Activated CD8-positive, alpha-beta T cell treated with anti-CD3 and anti-CD28 coated beads, Interleukin-2, amount 10 ng/mL, durations not matched to agents 7 days and 5 days (primary cell): ENCODE measurements at places on chromosomes 1 and 21. TPM values are rescaled to one million over a fixed set of nuclear protein-coding genes. Genes with fewer than 3 reads are reported as not detected.
A peak's percentile ranks its signal among the peaks of the same experiment; 100 is the strongest.

DNA sequence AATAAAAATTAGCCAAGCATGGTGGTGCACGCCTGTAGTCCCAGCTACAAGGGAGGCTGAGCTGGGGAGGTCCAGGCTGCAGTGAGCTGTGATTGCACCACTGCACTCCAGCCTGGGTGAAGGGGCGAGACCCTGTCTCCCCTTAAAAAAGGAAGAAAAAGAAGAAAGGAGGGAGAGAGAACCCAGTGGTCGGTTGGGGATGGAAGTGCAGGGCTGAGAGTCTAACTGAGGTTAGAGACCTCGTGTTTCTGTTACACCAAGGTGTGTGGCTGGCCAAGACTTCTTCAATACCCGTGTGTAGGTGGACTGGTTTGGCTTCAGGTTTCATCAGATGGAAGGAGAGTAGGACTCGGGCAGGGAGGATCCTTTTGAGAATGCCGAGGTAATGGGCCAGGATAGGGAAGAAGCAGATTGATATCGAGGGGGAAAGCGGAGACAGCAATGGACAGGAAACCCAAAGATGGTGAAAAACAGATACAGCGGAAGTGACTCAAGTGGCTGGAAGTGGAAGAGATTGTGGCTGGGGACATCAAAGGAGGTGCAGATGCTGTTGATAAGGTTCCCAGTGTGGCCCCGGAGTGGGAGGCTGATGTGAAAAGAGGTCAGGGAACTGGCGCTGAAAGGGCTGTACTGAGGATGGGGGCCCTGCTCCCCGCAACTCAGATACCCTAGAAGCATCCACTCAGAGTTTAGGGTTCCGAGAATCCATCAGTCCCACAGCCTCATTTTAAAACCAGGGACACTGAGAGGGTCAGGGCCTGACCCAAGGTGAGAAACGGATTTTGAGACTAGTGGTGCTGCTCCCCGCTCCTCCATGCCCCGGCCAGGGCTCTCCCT lies 681 bp upstream of the UBXN10 start:
- DNase-seq: peak; percentile 83

DNA sequence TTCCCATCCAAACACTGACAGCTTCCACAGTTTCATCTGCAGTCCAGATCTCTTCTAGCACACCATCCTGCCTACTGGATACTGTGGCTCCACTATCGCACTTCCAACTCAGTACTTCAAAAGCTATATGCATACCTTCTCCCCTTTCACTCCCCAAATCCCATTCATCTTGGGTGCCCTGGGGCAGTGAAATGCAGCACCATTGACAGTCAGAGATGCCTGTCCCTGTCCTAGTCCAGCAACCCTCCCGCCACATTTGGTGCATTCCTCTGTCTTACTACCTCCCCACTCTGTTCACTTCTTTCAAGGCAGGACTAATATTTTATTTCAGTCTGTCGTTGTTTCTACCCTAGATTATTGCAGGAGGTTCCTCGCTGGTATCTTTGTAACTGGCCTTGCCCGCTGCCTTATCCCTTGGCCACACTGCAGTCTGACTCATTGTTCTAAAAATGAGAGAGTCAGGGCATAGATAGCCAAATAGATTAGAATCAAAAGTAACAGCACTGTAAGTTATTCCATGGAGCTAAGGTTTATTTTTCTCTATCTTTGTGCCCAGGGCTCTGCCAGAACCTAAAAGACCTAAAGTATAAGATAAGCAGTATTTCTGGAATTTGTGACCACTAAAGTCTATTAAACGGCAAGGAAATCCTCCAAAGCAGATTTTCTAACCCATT lies 96.7 kb downstream of the ESRRG start:
- DNase-seq: no peak

GRCh38 chr1:201216395-201217085 lies 25.9 kb downstream of the IGFN1 start:
- DNase-seq: no peak

GRCh38 chr1:244087611-244088010 lies 36.5 kb downstream of the ZBTB18 start:
- DNase-seq: no peak

DNA sequence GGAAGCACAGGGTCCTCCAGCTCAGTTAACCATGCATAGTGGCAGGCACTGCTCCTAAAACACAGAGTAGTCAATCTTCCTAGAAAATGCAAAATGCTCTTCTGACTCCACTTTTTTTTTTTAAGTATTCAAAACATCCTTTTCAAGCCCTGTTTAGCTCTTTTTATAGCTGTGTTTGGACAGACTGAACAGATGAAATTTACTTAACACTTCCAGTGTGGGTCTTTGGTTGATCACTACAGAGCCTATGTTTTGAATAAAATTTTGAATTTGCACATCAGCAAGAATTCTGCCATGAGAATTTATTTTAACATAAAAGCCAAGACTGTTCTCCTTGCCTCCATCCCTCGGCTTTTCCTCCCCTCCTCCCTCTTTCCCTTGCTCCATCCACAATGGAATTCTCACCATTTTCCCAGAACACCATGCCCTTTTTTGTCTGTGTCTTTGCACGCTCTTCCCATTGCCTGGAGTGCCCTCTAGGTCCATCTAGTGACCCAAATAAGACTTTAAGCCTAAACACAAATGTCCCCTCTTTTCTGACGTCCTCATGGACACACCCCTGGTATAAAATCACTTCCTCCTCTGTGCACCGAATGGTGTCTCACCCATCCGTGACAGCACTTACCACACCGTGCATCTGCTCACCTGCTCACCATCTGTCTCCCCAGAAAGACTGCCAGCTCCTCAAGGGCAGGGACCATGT lies 24.0 kb upstream of the CPT2 start:
- no peak for DNase-seq

Gene ZMYND12
- 0.63 TPM for total RNA-seq

DNA sequence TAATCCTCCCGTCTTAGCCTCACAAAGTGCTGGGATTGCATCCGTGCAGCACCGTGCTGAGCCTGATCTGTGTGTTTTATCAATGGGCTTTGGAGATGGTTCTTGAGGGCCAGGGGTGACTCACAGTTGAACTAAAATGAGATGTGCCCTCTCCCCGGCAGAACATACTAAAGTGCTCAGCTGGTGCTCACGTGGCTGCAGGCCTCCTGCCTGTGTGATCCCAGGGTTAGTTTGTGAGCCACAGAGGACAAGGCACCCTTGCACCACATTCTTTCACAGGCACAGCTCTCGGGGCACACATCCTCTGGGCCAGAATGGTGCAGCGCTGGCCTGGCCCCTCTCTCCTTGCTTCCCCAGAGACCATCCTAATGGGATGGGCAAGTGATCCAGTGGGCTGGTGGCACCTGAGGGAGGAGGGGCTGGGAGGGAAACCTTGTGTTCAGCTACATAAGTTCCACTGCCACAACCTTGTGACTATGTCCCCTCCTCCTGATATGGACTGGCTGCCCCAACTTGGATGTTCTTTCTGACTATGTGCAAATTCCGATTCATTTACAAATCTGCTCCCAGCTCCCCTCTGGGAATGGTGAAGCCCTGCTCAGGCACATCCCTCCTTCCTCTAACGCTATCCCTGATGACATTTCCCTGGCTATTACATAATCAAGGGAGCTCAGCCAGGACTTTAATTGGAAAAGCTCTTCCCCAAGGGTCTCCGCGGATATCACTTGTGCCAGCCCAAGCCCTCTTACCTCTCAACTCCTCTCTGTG lies 197.0 kb upstream of the EDN2 start:
- no peak for DNase-seq

Gene OLIG2
- not detected for total RNA-seq
